GM18507 (cell line): ENCODE measurements at places on chromosomes 12 and 14.

- DNase-seq = no peak
Measured at GRCh38 chr12:9707356-9707755, 25.5 kb downstream of the CLECL1 start.

DNA sequence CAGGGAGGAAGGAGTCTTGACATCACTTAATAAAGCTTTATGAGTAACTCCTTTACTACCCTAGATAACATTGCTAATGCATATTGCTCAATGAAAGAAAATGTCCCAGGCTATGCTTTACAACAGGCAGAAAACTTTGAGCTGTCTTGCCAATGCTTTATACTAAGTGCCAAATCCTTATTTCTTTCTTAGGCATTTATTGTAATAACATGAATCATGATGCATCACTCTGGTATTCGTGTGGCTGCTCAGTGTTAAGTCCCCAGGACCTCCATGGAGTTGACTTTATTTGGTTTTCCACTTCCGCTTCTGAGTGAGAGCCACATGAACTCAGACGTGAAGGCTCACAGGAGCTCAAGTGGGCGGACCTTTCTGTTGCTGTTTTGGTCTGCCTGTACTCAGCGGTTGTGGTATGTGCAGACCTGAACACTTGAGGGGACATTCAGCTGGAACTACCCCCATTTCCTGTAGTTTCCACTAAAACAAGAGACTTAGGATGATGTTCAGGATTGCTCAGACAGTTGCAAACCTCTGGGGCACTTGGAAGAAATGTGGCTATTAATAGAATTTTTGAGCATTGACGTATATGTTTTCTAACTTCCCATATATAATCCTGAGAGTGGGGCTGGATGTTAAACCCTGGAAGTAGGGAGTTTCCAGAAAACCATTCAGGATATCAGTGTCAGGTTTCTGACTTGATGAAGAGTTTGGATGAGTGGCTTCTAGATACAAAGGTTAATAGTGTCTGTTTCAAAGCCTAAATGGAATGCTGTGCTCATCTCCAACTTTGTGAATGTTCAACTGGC, 258.6 kb downstream of the MSRB3 start:
- DNase-seq = no peak

DNA sequence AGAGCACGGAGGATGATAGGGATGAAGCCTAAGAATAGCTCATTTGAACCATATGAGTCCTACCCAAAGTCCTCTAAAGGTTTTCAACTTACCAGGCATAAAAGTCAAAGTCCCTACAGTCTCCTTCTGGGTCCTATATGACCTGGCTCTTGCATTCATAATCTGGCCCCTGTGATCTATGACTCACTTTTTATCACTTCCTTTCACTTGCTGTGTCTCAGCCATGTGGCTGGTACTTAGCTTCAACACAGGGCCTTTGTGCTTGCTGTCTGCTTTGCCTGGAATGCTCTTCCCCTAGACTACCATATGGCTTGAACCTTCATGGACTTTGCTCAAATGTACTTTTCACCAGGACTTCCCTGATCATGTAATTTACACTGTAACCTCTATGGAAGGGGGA, 137.6 kb upstream of the TMTC1 start:
- no peak for DNase-seq

DNA sequence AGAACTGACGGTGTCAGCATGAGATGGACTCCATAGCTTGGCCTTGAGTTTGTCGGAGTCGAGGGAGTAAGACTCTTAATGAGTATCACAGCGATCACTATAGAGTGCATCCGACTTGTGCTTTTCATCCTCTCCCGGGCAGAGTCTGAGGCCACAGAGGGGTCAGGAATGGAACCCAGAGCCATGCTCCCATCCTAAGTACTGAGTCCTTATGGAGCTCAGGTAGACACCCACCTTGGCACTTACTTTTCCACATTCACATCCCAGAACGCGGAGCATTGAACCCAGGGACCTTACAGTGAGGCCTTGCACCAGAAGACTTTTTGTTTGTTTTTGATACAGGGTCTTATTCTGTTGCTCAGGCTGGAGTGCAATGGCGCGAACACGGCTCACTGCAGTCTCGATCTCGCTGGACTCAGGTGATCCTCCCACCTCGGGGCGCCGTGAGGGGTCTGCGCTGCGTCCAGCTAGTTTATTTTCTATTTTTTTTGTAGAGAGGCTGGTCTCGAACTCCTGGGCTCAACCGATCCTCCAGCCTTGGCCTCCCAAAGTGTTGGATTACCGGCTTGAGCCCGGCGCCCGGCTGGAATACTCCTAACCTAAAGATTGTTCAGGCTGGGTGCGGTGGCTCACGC, 719 bp upstream of the SRSF9 start:
- no peak for DNase-seq

DNA sequence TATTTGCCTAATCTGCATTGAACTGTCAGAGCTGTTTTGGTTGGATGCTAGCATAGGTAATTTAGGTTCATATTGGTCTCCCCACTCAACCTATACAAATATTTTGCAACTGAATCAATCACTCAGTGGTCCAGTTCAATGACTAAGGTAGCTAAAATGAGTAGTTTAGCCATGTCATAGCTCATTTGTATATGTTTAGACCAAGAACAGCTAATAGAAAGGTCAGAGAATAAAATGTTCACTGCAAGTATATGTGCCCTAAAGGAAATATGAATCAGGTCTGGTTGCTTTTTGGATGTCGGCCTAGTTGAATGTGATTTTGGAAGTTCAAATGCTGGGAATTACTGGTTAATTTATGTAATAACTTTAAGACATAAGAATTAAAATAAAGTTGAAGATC, 883.9 kb downstream of the LRFN5 start:
- DNase-seq = no peak

- DNase-seq = no peak
Measured at GRCh38 chr12:109600481-109600880, 26.9 kb downstream of the MVK start.

- DNase-seq = peak; percentile 15
Measured at GRCh38 chr12:114625294-114625851, 58.6 kb downstream of the TBX3 start.

- DNase-seq = no peak
Measured at GRCh38 chr12:47397664-47398281, 308.1 kb downstream of the RPAP3 start.

DNA sequence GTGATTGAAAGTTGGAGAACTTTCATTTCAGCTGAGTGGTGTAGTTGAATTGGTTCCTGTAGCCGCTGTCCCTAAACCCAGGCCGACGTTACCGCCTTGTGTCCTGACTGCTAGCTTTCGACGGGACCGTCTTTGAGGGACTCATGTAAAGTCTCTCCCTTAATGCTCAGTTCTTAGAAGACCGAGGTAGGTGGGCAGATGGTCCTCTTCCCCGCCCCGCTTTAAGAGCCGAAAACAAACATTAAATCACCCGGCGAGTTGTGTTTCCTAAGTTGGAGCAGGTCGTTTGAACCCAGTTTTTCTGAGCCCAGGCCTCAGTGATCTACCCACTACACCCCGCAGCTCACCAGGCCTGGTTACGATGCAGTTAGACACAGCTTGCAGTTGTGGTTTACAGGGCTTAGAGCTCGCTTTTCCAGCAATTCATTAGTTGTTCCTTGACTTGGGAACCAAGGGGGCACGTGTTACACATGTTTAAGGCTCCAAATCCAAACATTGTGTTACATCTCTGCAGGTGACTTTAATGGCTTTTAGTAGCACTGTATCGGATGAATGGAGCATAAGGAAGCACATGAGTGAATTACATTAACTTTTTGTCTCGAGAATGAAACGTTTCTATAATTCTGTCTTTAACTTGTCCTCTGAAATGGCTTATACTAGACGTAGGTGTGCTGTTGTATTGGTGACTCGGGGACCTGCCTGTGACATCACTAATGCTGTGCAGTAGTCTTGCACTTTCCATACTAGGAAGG, 790 bp downstream of the NEDD1 start:
- no peak for DNase-seq
